ENCODE measurements at places on chromosomes 5 and 9.

DNA sequence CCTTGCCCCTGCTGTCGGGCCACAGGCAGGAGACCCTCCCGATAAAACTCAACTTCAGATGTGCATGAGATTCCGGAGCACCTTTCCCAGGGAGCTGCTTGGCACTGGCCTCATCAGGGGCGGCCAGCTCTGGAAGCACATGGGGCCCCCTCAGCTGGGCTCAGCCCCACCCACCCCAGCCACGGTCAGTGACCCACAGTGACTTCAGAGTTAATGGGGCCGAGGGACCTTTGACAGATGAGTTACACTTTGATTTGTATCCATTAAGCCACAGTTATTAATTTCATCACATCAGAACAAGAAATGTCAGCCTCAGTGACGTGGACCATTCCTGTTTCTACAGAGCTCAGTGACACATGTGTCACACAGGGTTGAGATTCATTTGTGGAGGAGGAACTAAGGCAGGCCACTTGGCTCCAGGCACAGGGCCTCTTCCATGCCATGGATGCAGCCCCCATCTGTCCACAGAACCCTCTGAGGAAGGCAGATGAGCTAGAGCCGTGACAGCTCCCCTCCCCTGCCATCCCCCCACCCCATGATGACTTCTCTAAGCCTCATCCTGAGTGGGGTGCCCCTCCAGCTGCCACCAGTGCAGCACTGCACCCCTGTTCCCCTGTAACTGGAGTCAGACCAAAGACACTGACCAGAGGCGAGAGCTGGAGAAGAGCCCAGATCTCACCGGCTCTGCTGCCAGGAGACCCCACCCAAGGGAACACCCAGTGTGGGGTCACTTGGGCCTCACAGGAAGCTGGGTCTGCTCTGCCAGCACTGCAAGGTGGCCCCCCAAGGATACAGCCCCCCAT, 69.4 kb upstream of the ADAMTS2 start:
- no peak for DNase-seq

DNA sequence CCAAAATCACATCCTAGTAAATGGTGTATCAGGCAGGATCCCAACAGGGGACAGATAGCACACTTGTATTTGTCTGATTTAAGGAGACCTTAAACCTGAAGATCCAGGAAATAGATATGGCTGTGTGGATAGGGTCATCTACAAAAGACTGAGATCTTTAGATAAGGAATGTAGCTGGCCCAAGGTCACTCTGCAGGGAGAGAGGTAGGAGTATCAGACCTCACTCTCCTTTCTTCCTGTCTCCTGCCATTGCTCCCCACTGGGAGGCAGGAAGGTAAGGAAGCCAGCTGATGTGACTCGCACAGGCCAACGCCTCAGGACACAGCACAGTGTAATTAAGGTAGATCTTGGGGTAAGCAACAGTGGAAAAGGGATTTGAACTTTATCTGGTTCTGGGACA, 85.8 kb downstream of the PLPPR1 start:
- DNase-seq = no peak

GRCh38 chr9:85212209-85212608, 529.5 kb downstream of the AGTPBP1 start:
- DNase-seq = no peak

- no peak for DNase-seq
Observed at GRCh38 chr9:6132650-6133049, 83.0 kb upstream of the IL33 start.

GRCh38 chr9:109381011-109381729, 60.3 kb upstream of the EPB41L4B start:
- no peak for DNase-seq

GRCh38 chr5:96857924-96858323, 18.4 kb upstream of the ERAP2 start:
- DNase-seq = no peak

DNA sequence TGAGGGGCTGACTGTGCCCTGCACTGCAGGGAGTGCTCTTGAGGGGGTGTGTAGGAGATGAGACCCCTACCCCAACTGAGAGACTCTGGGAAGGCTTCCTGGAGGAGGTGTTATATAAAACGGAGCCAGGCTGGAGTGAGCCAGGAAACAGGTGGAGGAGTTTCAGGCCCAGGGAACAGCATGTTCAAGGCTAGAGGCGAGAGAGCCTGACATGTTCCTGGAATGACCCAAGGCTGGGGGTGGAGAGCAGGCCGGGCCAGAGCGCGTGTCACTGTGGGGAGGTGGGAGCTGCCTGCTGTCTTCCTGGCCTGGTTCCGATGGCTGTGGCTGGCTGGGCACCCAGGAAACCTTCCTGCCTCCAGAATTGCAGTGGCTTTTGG, 48.7 kb downstream of the RXRA start:
- no peak for DNase-seq

DNA sequence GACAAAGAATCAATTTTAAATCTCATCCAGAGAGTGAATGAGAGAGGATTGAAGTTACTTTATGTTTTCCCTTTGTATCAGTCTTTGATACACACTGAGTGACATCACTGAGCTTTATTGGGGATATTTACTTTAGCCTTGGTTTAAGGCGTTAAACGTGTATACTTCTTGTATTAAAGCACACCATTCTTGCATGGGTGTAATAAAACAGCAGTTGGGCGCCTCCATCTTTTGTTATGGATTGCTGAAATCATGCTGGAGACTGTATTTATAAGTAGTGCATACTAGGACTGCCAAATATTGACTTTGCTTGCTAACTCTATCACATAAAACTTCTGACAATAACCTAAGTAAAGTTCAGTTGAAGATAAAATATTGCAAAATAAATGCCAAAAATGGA, 1755.8 kb upstream of the WWC1 start:
- no peak for DNase-seq

- no peak for DNase-seq
Observed at GRCh38 chr5:16888694-16889124, 47.4 kb downstream of the MYO10 start.

- DNase-seq = no peak
Observed at GRCh38 chr5:142295084-142295758, 29.6 kb downstream of the SPRY4 start.
